ENCODE measurements at places on chromosomes 6 and 20.
A peak's percentile ranks its signal among the peaks of the same experiment; 100 is the strongest.

GRCh38 chr6:33430991-33431879 lies 11.4 kb downstream of the SYNGAP1 start:
- DNase-seq = peak; percentile 72

DNA sequence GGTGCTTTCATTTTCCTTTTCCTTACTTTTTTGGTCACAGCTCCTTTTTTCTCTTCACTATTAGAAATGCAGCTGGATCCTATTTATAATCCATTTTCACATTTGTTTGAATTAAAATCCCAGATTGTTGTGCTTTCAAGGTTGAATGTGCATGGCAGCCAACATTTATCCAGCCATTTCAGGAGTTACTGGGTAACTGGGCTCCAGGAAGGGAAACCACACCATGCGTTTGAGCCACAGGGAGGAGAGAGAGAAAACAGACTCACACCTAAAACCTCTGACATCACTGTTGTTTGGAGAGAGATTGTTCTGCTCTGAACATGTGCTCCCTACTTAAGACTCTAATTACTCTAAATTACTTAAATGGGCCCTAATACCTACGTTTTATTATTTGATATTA lies 173.4 kb downstream of the BMP2 start:
- DNase-seq = no peak

DNA sequence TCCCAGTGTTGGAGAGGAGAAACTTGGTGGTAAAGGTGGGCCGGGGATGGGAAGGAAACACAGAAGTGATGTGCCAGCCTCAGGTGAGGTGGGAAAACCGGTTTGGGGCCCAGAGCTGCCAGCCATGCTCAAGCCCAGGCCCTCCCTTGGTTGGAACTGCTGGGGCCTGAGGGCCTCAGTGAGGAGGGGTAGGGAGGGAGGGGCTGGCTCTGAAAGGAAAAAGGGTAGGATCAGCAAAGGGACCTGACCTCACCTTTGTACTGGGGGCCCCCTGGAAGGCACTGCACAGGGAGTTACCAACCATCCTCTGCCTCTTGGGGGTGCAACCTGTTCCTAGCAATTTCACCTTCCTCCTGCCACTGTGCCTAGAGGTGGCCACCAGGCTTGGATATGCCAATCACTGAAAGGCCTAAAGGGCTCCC lies 1.8 kb upstream of the SPEF1 start:
- no peak for DNase-seq

GRCh38 chr20:45282700-45283550 lies 23.7 kb upstream of the RBPJL start:
- DNase-seq = no peak

- no peak for DNase-seq
Measured at GRCh38 chr6:150033207-150033771, 8.0 kb upstream of the RAET1L start.

DNA sequence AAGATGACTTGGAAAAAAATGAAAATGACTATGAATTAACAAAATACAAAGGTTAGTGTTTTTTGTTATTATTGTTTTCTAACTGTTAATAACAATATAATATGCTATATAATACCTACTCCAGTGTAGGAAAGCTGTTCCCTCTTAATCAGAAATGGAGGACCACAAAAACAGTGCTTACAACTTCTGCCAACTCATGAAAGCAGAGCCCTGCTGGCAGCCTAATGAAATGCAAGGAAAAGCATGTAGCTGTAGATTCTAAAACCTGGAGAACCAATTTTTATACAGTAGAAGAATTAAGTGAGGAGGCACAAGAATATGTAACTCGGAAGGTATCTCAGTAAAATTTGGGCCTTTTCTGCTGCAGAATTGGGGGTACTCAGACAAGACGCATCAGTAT lies 29.4 kb downstream of the PHIP start:
- peak; percentile 37 for DNase-seq

DNA sequence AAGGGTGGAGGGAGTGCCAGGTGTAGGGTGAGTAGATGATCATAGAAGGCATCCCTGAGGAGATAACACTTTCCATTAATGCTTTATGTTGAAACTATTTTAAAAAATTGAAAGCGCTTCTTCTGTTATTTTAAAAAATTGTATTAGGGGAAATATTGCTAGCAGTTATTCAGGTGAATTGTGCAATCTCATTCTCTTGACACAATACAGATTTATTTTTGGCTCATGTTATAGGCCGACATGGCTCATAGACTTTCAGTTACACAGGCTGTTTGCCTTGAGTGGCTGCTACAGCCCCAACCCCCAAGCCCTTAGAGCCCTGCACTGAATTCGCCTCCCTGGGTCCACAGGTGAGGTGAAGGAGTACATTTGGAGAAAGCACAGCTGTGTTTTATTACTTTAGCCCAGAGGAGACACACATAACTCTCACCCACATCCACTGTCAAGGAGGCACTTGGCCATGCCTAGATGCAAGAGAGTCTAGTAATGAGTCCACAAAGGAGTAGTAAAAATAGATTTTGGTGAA lies 228.2 kb downstream of the RFPL4B start:
- no peak for DNase-seq

GRCh38 chr6:151131324-151132007 lies 108.3 kb upstream of the AKAP12 start:
- no peak for DNase-seq

DNA sequence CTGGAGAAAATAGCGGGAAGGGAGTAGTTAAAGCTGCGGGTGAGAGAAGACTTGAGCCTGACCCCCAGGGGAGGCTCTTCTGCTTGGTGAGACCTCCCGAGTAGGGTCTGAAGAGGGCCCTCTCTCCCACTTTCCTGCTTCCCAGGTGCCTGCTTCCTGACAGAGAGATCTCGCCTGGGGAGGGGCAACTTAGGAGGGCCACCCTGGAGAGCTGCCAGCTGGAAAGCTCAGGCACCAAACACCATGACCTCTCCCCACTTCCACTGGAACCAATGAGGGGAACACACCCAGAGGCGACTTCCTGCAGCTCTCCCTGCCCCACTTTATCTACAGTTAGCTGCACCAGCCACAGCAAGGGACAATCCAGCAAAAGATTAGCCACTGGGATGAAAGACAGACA lies 208.0 kb downstream of the TBXT start:
- no peak for DNase-seq

Data from lung microvascular endothelial cell (primary cell).